ENCODE measurements at places on chromosomes 2 and 18.

DNA sequence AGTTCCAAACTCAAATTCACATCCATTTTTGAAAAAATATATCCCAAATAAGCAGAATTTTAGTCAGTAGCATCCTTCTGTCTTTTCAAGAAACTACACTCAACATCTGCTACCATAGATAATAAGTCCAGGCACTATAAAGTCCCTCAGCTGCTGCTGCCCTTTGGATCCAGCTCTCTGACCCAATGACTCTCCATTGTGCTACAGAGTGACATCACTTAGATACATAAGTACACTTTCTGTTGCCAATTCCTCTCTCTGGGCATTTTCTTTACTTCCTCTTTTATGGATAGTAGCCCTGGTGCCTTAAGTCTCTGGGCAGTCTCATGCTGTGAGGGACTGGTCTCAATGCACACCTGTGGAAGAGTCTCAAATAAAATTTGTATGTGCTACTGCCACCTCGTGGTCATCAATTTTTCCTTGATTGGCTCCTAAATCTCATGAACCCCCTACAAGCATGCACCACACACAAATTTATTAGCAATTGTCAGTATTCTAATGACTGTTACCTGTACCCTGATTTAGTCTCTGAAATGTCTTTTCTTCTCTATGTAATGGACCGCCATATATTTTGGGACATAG is 219.2 kb downstream of the LRP1B start:
- DNase-seq = no peak

- DNase-seq = no peak
Observed at GRCh38 chr2:172888714-172889669, 153.3 kb downstream of the RAPGEF4 start.

DNA sequence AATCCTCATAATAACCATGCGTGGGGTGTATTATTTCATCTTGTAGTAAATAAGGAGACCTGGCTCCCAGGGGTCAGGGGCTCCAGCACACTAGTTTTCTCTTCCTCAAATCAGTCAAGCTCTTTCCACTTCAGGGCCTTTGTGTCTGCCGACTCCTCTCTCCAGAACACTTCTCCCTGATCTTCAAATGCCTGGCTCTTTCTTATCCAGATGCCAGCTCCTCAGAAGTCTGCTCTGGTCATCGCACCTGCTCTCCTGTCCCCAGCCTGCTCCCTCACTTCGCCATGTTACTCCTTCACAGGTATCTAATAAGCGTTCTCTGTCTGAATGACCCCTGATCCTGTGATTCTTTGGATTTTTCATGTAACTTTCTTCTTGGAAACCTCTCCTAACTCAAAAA is 62.0 kb downstream of the GYPC start:
- DNase-seq = no peak

DNA sequence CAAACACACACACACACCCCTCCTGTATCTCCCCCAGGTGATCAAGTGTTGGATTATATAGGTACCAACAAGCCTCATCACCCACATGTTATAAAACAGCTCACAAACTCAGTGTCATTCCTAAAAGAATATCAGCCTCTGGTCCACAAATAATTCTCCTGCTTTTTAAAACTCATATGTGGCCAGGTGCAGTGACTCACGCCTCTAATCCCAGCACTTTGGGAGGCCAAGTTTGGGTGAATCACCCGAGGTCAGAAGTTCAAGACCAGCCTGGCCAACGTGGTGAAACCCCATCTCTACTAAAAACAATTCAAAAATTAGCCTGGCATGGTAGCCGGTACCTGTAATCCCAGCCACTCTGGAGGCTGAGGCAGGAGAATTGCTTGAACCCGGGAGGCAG is 87.8 kb downstream of the LRATD1 start:
- DNase-seq = no peak

DNA sequence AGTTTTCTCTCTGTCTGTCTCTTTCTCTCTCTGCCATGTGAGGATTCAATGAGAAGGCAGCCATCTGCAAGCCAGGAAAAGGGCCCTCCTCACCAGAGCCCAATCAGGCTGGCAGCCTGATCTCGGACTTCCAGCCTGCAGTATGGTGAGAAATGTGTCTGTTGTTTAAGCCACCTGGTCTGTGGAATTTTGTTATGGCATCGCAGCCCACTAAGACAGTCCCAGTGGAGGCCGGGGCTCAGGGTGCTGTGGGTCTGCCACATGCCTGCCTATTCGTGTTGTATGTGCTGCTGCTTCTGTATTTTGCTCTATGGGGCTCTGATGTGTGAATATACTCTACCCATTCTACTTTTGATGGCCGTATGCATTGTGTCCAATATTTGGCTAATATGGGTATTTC is 139.0 kb upstream of the HS6ST1 start:
- no peak for DNase-seq

DNA sequence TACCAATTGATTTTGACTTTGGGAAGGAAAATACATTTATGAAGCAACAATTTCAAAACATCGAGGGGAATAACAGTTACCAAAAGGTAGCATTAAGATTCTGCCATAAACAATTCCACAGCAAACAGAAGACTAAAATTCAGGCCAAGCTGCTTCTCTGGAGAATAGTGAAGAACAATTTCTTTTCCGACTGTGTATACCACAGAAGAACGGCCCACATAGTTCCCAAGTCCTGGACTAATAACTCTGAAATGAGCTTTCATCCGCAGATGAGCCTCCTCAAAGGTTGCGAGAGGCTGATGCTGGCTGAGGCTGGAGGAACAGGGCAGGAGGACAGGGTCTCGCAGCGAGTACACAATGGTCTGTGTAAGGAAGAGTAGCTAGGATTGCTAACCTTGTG is 278.9 kb upstream of the TCF4 start:
- no peak for DNase-seq

GRCh38 chr2:162071001-162071400 is 3.0 kb downstream of the DPP4 start:
- DNase-seq = no peak

GRCh38 chr18:5720132-5720531 is 175.2 kb downstream of the TMEM200C start:
- DNase-seq = no peak

DNA sequence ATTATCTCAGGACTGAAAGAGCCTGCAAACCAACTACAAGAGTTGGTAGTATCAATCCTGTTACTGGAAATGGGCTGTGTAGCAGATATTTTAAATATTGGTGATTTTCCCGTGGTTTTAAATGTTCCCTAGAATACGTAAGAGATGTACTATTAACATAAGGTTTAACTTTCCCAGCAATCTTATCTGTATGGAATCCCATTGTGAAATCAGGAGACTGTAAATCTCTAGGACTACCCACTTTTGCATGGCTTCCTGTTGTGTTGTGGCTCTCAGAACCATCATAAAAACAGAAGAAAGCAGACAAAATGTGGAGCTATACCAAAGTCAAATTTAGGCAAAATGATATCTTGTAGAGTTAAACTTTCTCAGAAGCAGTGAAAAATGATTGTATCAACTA is 641.5 kb upstream of the SETBP1 start:
- no peak for DNase-seq

DNA sequence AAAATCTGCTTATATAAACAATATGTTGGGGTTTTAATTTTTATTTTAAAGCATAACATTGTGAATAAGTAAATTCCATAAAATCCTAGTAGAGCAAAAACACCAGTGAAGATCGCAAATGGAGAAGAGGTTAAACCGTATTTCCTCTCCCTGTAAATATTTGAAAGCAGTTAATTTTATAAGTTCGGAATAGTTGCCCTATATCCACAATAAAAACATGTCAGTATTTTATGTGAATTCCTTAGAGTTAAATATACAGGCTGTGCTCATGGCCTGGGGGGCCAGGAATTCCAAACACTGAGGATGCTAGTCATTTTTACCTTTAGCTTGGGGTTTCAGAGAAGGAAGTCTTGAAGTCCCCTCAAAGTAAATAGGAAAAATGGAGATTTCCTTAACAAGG is 135.0 kb downstream of the FIGN start:
- no peak for DNase-seq

GRCh38 chr2:166675553-166675952 is 181.5 kb upstream of the SCN7A start:
- DNase-seq = no peak

DNA sequence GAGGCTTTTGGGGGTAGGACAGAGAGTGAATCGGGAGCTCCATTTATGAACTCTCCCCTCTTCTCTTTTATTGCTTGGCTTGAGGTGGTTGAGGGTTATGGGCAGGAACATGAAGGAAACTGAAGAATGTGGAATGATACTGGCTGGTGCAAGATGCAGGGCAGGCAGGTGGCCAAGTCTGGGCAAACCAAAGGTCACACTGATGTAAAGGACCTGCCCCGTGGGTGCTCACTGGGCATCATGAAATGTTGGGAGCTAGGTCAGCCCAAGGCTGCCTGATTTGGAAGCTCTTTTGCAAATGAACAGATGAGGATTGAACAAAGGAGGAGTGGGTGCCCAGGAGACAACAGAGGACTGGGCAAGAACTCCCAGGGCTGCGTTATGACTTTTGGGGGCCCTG is 328.9 kb downstream of the CLIP4 start:
- no peak for DNase-seq

- DNase-seq = no peak
Observed at GRCh38 chr2:55780697-55781096, 87.1 kb upstream of the PNPT1 start.

- DNase-seq = no peak
Observed at GRCh38 chr2:3619033-3619432, 24.1 kb downstream of the COLEC11 start.

DNA sequence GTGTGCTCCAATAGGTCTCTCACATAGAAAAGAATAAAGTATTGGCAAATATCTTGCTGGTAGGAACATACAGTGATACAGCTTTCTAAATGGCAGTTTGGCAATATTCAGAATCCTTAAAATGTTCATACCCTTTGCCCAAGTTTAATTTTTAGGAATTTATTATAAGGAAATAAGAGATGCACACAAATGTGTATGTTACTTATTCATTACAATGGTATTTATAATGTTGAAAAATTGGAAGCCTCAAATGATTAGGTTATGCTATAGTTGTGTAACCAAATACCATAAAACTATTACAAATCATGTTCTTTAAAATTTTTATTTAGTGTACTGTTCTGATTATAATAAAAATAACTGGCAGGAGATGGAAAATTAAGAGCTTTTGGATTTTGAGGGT is 196.8 kb downstream of the MCFD2 start:
- DNase-seq = no peak

GRCh38 chr2:119694845-119695521 is 16.0 kb downstream of the TMEM177 start:
- no peak for DNase-seq

- no peak for DNase-seq
Observed at GRCh38 chr2:153510996-153511395, 32.4 kb upstream of the RPRM start.

- no peak for DNase-seq
Observed at GRCh38 chr2:19356545-19357401, 1.6 kb downstream of the OSR1 start.

GRCh38 chr2:69499966-69500365 is 62.7 kb upstream of the NFU1 start:
- DNase-seq = no peak

GRCh38 chr2:64932371-64933216 is 56.6 kb upstream of the SLC1A4 start:
- DNase-seq = no peak

- no peak for DNase-seq
Observed at GRCh38 chr2:197216361-197216979, 94.1 kb downstream of the ANKRD44 start.

DNA sequence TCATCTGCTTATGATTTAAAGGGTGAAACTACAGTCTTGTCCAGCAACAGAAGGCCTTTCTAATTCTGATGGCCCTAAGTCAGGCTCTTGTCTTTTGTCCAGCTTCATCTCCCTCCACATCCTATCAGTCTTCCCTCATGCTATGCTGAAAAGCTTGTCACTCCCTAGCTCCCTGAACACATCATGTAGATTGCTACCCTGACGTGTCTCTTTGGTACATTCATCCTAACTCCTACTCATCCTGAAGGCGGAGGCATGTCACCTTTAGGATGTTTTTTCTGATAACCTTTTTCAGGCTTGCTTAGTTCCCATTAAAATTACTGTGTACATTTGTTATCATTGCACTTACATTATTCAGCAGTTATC is 78.4 kb upstream of the ARL5A start:
- no peak for DNase-seq

- DNase-seq = no peak
Observed at GRCh38 chr18:58013241-58014211, 30.5 kb upstream of the NEDD4L start.

DNA sequence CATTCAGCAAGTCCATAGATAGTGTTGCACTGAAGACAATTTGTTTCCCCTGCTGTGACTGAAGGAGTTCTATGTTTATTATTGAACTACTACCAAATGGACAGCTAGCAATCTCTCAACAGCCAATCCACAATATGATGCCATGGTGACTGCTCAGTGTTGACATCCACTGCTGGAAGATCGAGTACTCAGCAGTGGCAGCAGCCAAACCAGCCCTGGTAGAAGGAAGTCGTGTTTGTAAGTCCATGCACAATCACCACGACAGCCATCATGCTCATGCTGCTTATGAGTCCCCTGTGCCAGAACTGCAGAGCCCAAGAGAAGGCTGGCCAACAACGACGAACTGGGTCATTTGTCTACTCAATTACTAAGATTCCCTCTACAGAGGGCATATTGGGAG is 66.4 kb downstream of the OSR1 start:
- DNase-seq = no peak

GRCh38 chr2:64987001-64987955 is 1.9 kb upstream of the SLC1A4 start:
- DNase-seq = no peak

- no peak for DNase-seq
Observed at GRCh38 chr2:186949726-186950256, 100.8 kb upstream of the ZSWIM2 start.

- no peak for DNase-seq
Observed at GRCh38 chr18:12474146-12474545, 66.4 kb downstream of the PRELID3A start.

DNA sequence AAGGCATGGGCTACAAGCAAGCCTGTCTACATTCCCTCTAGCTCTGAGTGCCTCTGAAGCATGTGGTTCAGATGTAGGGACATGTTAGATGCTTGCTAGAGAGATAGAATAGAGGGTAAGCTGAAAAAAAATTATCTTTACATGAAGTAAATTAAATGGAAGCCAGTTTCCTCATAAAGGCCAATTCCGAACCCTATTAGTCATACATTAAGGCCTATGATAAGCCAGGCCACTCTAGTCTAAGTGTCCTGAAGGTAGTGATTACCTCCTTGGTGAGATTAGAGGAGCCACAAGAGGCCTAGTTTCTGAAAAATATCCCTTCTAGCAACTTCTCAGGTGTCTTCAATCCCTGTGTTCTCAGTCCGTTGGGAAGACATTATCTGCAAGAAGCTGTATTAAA is 72.4 kb upstream of the NPAS2 start:
- no peak for DNase-seq

DNA sequence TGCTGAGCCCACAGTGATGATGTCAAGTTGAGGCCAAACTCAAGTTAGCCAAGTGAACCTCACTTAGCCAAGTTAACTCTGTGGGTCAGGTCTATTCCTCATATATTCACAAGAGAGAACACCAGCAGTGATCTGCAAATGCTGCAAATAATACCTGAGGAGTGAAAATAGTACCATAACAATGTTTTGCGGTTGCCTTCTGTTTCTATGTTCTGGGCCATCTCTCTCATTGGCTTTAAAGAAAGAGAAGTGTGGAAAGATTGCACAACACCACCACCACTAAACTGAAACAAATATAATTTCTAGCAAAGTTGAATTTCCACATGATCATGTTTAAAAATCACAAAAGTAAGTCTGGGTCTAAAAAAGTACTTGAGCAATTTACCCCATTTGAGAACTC is 211.1 kb upstream of the GALNT5 start:
- DNase-seq = no peak

- no peak for DNase-seq
Observed at GRCh38 chr18:27645929-27646328, 460.8 kb upstream of the CHST9 start.

GRCh38 chr18:76720683-76721082 is 101.7 kb upstream of the ZNF236 start:
- DNase-seq = no peak

Measured in stimulated activated CD4-positive, alpha-beta T cell treated with anti-CD3 and anti-CD28 coated beads, Interleukin-15, amount 100 ng/mL, for 1 hour (primary cell).